Endothelial cell of umbilical vein (primary cell): ENCODE measurements at places on chromosomes 13 and 19. TPM values are rescaled to one million over a fixed set of nuclear protein-coding genes. Genes with fewer than 3 reads are reported as not detected.
A peak's percentile ranks its signal among the peaks of the same experiment; 100 is the strongest.

The ZNF836 gene
- total RNA-seq: 7.2 and 9.3 TPM in 2 replicates

The ZAR1L gene
- total RNA-seq: not detected in 2 replicates

The ACER1 gene
- not detected in 2 replicates for total RNA-seq

GRCh38 chr13:23322353-23323336, 110.9 kb downstream of the SACS start:
- peak overlapping the region; percentile 98 for H3K27ac ChIP-seq
- H3K36me3 ChIP-seq: no peaks in the 10 kb centered on the region
- peaks cover 41% of the 10 kb centered on the region for H3K4me1 ChIP-seq
- DNase-seq: no peak
- H3K4me3 ChIP-seq: no peak overlapping the region

The FUT6 gene
- not detected in 2 replicates for total RNA-seq
